NCI-H69 (cell line): ENCODE measurements at places on chromosomes 13 and 19.

DNA sequence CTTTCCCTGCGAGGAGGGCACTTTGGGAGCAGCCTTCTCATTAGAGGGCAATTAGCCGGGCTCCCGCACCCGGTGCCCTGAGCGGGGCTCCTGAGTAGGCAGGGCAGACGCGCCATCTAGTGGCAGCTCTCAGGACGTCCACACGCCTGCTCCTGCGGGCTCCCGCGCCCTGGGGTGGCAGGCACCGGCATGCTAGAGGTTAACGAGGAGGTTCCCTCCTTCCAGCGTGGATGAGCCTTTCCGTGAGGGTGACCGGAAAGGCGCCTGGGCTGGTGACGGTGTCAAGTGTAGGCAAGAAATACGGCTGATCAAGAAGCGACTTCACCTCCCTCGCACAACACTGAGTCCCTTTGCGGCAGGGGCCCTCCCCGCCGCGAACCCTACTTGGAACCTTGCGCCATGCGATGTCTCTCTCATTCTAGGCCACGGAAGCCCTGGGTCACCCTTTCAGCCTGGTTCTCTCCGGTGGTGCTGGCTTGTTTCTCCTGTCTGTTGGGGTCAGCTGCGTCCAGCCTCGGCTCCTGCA, 67.7 kb downstream of the ALOX5AP start:
- DNase-seq, result peak; percentile 82

DNA sequence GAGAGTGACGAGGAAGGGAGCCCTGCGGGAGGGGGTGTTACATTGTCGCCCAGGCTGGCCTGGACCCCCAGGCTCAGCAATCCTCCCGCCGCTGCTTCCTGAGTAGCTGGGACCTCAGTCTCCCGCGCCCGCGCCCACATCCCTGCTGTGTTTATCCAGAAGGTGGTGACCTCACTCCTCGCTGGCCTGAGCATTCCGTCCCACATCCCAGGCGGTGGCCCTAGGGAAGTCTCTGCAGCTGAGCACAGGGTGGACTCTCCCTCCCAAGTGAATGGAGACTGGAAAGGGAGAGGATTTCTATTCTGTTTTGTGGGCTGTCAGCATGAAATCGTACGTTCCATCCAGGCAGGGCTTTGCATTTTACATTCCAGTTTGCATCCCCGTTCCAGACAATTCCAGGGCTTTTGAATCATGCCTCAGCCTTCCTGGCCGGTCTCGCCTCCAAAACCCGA, 401 bp upstream of the ZNF765 start:
- DNase-seq, result peak; percentile 78

DNA sequence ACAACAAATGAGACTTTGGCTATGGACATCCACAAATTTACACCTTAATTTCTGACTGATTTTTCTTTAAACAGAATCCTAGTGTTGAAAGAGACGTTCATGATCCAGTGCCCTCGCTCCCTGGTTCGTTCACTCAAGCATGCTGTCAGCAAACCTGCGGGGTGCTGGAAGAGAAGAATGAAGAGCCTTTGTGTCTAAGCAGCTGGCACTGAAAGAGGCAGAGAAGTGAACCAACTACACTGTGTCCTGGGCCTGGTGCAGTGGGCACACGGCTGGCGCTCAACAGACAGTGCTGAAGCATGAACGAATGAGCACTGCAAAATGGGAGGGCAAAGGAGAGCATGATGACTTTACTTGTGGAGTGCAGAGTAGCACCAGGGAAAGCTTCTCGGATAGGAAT, 46.8 kb downstream of the MIPEP start:
- peak; percentile 61 for DNase-seq

GRCh38 chr13:46778095-46778494, 18.9 kb downstream of the ESD start:
- DNase-seq, result no peak

- no peak for DNase-seq
Observed at GRCh38 chr19:47027586-47028088, 8.0 kb downstream of the NPAS1 start.

DNA sequence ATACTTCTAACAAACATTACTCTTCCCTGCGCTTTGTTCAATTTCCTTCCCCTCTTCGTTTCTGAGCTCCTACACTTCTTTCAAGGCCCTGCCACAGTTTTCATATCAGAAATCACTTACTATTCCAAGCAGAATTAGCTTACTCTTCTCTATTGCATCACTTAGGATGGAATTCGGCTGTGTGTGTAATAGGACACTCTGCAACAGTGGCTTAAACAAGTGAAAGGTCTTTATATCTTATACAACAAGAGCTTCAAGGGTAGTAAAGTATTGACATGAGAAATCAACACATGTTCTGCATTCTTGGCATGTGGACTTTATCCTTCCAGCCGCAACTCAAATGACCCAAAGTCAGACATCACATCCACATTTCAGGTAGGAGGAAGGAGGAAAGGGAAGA, 279.6 kb downstream of the PCDH20 start:
- no peak for DNase-seq

- no peak for DNase-seq
Observed at GRCh38 chr13:30881191-30881651, 24.9 kb upstream of the MEDAG start.

DNA sequence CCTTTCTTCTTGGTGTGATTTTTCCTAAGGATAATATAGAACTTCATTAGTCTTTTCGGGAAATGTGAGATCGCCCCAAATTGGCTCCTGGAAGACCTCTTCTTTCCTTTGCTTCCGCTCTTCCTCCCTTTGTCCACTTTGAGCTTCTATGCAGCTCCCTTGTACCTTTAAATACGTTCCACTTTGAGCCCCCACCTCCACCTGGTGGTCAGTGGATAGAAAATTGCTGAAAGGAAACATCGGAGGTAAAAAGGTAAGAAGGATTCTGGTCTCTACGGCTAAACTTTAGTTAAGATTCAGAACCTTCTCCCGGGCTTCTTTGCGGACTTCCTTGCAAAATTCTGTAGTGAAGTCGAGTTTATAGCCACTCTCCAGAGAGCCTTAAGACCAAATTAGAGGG, 55.0 kb upstream of the TM9SF2 start:
- DNase-seq, result peak; percentile 47

- DNase-seq, result no peak
Observed at GRCh38 chr19:10631874-10632273, 6.5 kb downstream of the SLC44A2 start.

- peak; percentile 48 for DNase-seq
Observed at GRCh38 chr19:29806098-29806866, 5.5 kb upstream of the CCNE1 start.

- DNase-seq, result peak; percentile 83
Observed at GRCh38 chr13:107964395-107964794, 250.9 kb downstream of the LIG4 start.

DNA sequence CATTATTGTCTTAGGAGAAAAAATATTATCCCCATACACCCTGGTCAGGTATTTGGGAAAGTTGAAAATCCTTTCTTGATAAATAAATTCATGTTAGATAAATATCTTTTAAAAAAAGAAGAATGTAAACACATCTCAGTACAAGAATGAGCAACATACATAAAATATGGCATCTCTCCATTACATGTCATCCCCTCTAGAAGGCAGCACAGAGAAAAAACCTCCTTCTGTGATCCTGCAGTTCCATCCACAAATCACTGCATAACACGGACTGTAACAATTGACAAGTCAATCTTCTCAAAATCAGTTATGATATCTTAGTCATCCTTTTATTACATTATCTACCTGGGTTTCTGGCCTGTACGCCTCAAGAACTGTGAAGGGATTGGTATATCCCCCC, 683.9 kb upstream of the KLHL1 start:
- DNase-seq, result peak; percentile 31

DNA sequence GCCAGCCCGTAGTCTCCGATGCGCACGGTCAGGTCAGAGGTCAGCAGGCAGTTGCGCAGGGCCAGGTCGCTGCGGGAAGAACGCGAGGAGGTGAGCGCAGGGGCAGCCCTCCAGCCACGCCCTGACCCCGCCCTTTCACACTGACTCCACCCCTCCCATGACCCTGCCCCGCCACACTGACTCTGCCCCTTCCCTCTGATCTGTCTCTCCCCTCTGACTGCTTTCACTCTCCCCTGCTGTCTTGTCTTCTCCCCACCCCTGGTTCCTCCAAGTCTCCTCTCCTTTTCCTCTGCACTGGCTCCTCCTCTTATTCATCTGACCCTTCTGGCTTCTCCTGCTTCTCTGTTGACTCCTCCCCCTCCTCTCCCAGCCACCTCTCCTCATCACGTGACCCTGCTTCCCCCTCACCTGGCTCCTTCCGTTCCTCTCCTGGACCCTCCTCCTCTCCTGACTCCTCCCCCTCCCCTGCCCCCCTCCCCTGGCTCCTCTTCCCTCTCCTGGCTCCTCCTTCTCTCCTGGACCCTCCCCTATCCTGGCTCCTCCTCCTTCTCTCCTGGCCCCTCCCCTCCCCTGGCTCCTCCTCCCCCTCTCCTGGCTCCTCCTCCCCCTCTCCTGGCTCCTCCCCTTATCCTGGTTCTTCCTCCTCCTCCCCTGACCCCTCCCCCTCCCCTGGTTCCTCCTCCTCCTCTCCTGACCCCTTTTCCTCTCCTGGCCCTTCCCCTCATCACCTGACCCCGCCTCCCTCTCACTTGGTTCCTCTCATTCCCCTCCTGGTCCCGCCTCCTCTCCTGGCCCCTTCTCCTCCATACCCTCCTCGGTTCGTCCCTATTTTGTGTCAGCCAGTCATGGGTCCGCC, 9.9 kb downstream of the LMTK3 start:
- peak; percentile 99 for DNase-seq

DNA sequence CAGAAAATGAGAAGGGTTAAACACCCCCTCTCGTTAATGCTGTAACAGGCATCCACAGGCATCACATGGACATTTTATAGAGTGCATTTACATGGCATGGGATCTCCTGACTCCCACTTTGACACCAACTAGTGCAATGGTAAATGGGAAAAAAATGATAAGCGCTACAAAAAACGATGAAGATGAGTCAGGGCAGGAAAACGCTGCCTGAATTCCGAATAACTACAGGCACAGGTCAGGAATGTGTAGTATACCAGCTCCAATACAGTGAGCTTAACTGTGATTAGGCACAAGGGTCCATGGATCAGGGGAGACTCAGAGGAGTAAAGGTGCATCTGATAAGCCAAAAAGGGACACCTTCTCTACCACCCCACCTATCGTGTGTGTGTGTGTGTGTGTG, 223.6 kb downstream of the FOXO1 start:
- DNase-seq, result no peak

GRCh38 chr13:75404726-75405125, 77.2 kb downstream of the TBC1D4 start:
- DNase-seq, result peak; percentile 2

DNA sequence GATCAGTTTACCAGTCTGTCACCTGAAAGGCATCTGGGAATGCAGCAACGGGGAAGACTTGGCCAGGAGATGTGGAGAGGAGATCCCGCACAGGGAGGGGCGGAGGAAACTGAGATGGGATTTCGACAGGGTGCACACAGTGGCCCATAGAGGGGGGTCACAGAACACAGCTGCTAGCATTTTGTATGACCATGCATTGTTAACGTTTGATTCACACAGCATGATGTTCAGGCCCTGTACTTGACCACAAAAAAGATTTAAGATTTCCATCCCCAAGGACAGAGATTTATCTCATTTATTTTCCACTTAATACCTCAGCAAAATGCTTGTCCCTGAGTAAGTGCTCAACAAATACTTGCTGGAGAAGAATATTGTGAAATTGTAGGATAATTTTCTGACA, 63.2 kb downstream of the RAB20 start:
- no peak for DNase-seq

GRCh38 chr13:61045251-61045650, 370.4 kb downstream of the PCDH20 start:
- no peak for DNase-seq

DNA sequence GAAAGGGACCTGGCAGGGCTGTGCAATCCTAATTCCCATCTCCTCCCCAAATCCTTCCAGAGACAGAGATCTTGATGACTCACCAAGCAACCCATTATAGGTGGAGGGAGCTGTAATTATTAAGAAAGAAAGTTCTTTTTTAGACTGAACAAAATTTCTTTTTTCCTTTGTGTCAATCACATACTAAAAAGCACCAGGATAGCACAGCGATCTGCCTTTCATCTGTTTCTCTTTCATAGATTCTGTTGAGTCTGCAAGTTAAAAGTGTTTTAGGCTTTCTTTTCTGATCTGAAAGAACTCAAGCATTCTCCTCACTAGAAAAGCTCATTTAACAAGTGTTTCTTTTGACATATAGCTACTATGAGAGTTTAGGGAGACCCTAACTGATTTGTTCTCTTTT, 222.8 kb downstream of the DCT start:
- DNase-seq, result peak; percentile 34

GRCh38 chr13:107554460-107554859, 660.9 kb downstream of the LIG4 start:
- DNase-seq, result peak; percentile 86

- no peak for DNase-seq
Observed at GRCh38 chr13:45364876-45365557, 24.0 kb upstream of the TPT1 start.

DNA sequence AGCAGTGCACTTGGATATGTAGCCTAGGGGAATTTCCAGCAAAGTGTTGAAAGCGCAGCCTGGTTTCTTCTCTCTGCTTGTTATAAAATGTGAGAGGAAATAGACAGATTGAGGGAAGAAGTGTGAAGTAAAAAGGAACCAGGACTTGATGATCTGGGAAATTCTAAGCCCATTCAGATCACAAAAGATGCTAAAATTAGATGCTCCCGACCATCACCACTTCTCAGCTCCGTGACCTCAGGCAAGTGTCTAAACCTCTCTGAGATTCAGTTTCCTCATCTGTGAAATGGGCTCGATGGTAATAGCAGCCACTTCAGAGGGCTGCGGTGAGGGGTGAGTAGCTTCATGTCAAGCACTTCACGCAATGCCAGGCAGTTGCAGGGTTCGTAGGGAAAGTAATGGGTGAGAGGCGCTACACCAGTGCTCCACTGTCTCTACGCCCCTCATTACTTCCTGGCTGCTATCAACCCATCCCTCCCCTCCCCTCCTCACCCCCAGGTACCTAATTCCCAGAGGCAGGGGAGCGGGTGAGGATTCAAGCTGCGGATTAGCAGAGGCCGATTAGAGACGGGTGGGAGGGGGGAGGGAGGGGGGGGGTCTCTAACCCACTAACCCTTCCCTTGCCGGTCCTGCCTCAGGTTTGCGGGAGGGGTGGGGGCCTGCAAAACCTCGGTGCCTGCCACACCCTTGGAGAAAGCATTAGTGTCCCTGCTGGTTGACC, 9.0 kb upstream of the NFIC start:
- peak; percentile 64 for DNase-seq

GRCh38 chr13:46006688-46007452, 45.7 kb downstream of the ZC3H13 start:
- DNase-seq, result no peak

- DNase-seq, result no peak
Observed at GRCh38 chr19:40517248-40517647, 50.4 kb downstream of the SPTBN4 start.

GRCh38 chr13:56039992-56040391, 1100.7 kb upstream of the PRR20A start:
- DNase-seq, result no peak

GRCh38 chr13:43107780-43108179, 84.4 kb downstream of the DNAJC15 start:
- peak; percentile 37 for DNase-seq

- DNase-seq, result no peak
Observed at GRCh38 chr19:50428772-50429463, 3.8 kb upstream of the MYBPC2 start.

DNA sequence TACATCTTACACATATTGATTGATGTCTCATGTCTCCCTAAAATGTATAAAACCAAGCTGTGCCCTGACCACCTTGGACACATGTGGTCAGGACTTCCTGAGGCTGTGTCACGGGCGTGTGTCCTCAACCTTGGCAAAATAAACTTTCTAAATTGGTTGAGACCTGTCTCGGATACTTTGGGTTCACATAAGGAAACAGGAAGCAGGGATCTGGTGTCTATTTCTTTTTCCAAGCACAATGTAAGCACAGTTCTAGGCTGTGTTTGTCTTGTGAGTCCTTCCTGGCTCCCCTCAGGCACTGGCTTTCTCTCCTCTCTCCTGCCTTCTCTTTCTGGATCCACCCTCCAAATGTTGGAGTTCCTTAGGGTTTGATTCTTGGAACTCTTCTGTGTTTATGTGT, 27.6 kb upstream of the TPT1 start:
- DNase-seq, result peak; percentile 7
